ENCODE measurements at places on chromosomes 13 and 19. TPM values are rescaled to one million over a fixed set of nuclear protein-coding genes. Genes with fewer than 3 reads are reported as not detected.

Gene NXNL1
- not detected for polyA plus RNA-seq

Gene KCNRG
- polyA plus RNA-seq, result 1.6 TPM

Gene LHB
- polyA plus RNA-seq, result not detected

Gene MIR17HG
- polyA plus RNA-seq, result 5.1 TPM

Gene SLC7A9
- polyA plus RNA-seq, result 14.3 TPM

Gene CEACAM7
- polyA plus RNA-seq, result not detected

Gene TMEM59L
- 3.2 TPM for polyA plus RNA-seq

Gene CKM
- polyA plus RNA-seq, result 0.33 TPM

Gene CACNA1A
- polyA plus RNA-seq, result 2.2 TPM

Gene HSPB6
- polyA plus RNA-seq, result 30.4 TPM

Gene FAM216B
- polyA plus RNA-seq, result not detected

Gene MIER2
- 24.8 TPM for polyA plus RNA-seq

Gene POU4F1
- polyA plus RNA-seq, result 0.03 TPM

Gene SLC1A6
- 0.35 TPM for polyA plus RNA-seq

Gene MED26
- polyA plus RNA-seq, result 7.0 TPM

Gene ZNF569
- polyA plus RNA-seq, result 13.2 TPM

Gene CYP2A6
- polyA plus RNA-seq, result not detected

Gene ELAVL3
- polyA plus RNA-seq, result 0.15 TPM

Gene MYO9B
- polyA plus RNA-seq, result 51.6 TPM

Gene NKPD1
- polyA plus RNA-seq, result 0.12 TPM

Gene CEACAM16
- polyA plus RNA-seq, result not detected

Gene PRDX2
- 351 TPM for polyA plus RNA-seq

Gene ZNF98
- polyA plus RNA-seq, result 1.3 TPM

Gene CYP2A13
- polyA plus RNA-seq, result not detected

Gene C1QTNF9
- 0.39 TPM for polyA plus RNA-seq

Gene SPACA4
- polyA plus RNA-seq, result 0.06 TPM

Gene KLK2
- not detected for polyA plus RNA-seq

Gene ZNF564
- 15.3 TPM for polyA plus RNA-seq

Data from right renal pelvis (tissue), 4 donors.